ENCODE measurements at places on chromosomes 7 and 10.

- peak; percentile 68 for DNase-seq
Measured at GRCh38 chr10:70576803-70577517, 25.6 kb downstream of the PRF1 start.

- DNase-seq = no peak
Measured at GRCh38 chr7:99766484-99767099, 17.4 kb downstream of the CYP3A4 start.

GRCh38 chr7:92904244-92905131, 68.1 kb upstream of the CDK6 start:
- peak; percentile 97 for DNase-seq

- peak; percentile 59 for DNase-seq
Measured at GRCh38 chr7:43377196-43377960, 205.5 kb upstream of the STK17A start.

GRCh38 chr10:59138052-59138451, 38.4 kb upstream of the PHYHIPL start:
- DNase-seq = no peak

DNA sequence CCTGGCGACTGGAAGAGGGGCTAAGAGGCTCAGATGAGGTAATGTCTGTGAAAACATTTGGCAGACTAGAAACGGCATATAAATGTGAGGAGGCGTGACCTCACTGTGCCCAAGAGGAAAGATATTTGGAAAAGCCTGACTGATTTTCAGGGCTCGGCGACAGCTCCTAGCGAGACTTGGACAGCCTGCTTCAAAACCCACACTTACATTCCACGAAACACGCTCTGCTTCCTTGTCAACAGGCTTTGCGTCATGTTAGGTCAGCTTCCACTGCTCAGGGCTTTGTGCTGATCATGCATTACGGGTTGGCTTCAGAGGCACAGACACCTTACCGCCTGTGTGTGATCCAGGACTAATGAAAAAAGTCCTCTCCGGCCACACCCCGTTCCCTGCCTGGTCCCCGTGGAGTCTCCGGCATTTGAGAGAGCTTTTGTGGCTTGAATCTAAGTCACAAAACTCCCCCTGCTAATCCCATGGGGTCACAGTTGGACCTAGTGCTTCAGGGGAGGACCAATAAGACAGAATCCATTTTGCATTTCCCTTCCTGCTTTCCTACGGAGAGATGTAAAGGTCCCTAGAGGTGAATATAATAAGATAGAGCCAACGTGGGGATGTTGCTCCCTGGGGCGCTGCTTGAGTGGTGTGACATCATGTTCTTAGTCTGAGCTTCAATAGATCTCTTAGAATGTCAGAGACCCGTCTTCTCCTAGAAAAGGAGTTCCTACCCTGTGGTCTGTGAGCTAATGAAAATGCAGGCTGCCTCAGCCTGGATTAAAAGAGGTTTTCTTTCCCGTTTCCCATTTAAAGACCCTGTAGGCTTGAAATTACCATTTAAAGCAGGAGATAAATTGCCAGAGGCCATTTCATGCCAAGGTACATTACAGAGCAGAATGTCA, 25.5 kb downstream of the FGFBP3 start:
- DNase-seq = peak; percentile 75

GRCh38 chr10:123229927-123230630, 75.9 kb downstream of the BUB3 start:
- DNase-seq = no peak

DNA sequence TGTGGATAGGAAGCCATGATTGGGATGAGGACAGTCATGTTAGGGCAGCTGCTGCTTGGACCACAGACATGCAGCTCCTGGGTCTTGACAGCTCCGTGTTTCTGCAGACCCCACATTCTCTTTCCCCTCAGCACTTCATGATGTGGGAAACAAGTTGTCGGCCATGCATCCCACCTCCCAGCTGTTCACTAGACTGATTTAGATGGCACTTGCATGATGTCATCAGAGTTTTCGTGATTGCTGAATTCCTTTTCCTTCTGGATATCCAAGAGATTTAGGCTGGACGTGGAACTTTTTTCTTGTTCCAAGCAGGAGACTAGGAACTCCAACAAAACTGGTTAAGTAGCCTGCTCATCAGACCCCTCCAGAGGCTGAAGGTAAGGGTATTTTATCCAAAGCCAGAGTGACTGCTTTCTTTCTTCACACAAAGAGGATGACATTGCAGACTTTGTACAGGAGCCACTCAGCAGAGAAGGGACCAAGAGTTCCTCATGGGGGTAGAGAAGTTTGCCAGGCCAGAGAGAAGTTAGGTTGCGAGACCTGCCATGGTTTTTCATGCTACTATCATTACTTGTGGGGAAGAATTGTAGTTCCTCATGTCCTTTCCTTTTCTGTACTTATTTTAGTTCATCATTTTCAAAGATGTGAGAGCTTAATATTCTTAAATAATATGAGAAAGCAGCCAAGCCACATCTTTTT, 117.7 kb upstream of the GJD4 start:
- no peak for DNase-seq

- DNase-seq = peak; percentile 74
Measured at GRCh38 chr10:104350127-104350635, 3.5 kb upstream of the CFAP58 start.

GRCh38 chr7:20417260-20417659, 86.6 kb downstream of the ITGB8 start:
- no peak for DNase-seq

DNA sequence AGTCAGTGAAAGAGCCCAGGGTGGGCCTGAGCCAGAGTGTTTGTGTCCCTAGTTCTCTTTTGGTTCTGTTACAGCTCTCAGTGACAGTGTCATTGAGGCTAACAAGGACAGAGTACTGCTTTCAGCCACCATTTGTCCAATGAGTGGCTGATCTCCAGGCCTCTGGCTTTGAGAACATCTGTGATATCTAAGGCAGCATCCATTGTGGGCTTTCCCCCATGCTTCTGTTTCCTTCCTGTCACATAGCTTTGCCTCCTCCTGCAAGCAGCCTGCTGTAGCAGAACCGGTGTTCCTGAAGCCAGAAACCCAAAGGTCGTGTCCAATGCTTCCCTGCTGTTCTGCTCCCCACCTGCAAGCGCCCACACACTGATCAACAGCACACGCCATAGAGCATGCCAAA, 68.4 kb downstream of the IKZF1 start:
- no peak for DNase-seq

DNA sequence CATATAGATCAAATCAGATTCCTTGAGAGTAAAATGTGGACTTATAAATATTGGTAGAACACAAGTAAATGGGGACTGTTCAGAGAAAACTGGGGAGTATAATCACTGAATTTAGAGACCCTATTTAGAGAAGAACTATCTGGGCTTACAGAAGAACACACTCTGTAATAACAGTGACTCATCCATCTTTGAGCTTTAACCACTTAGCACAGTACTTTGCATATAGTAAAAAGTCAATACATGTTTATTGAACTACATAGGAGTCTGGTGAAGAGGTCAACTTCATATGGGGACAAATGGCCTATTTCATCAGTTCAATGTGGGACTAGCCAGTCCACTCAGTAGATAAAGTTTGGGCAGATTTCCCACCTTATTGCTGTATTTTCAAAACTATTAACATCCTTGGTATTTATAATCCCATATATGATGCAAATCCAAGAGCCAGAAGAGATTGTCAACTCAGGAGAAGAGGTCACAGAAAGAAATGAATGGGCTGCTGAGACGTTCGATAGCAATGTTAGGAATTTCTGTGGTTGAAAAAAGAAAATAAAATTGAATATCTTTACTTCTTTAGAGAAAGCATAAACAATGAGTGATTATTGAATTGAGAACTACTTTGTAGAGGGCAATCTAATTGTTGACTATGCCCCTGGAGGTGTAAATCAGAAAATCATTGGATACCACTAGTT, 119.3 kb upstream of the CACNA2D1 start:
- peak; percentile 44 for DNase-seq
